ENCODE measurements at places on chromosomes 3 and 15. TPM values are rescaled to one million over a fixed set of nuclear protein-coding genes. Genes with fewer than 3 reads are reported as not detected.

Gene CPN2
- total RNA-seq, result 1.1 TPM

Gene CPLX3
- 5.7 TPM for total RNA-seq

Gene STARD9
- 132 TPM for total RNA-seq

Gene RASGRF1
- 3.1 TPM for total RNA-seq

Gene B3GNT5
- 5.9 TPM for total RNA-seq

Gene RHOV
- total RNA-seq, result 0.50 TPM

- H3K4me3 ChIP-seq, result no peak overlapping the region
- no peaks in the 10 kb centered on the region for H3K27me3 ChIP-seq
- no peak overlapping the region for H3K27ac ChIP-seq
- H3K36me3 ChIP-seq, result no peaks in the 10 kb centered on the region
- H3K4me1 ChIP-seq, result peaks cover 12% of the 10 kb centered on the region
Observed at GRCh38 chr15:29890336-29891095, 68.2 kb upstream of the TJP1 start.

GRCh38 chr15:66638377-66638776 lies 63.7 kb upstream of the SMAD6 start:
- no peak overlapping the region for H3K27ac ChIP-seq
- peaks cover 5% of the 10 kb centered on the region for H3K4me1 ChIP-seq
- no peak overlapping the region for H3K4me3 ChIP-seq
- no peaks in the 10 kb centered on the region for H3K27me3 ChIP-seq
- no peak for DNase-seq

DNA sequence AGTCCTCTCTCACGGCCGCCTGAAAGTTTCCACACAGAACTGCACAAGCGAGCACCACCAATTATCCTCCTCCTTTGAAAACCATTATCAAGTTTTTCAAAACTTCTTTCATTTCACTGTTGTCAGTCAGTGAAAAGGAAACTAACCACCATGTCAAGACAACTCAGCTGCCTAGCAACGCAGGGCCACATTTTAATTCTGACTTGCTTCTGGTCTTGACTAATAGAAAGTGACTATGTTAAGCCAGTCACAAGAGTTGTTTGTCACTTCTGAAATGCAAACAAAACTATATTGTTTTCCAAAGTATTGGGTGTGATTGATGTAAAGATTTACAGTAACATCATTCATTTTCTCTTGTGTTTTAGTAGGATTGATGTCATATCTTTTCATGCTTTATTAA lies 612.8 kb upstream of the AGTR1 start:
- H3K27me3 ChIP-seq, result no peaks in the 10 kb centered on the region
- no peaks in the 10 kb centered on the region for H3K36me3 ChIP-seq
- no peak for DNase-seq
- no peak overlapping the region for H3K4me3 ChIP-seq
- no peaks in the 10 kb centered on the region for H3K4me1 ChIP-seq

DNA sequence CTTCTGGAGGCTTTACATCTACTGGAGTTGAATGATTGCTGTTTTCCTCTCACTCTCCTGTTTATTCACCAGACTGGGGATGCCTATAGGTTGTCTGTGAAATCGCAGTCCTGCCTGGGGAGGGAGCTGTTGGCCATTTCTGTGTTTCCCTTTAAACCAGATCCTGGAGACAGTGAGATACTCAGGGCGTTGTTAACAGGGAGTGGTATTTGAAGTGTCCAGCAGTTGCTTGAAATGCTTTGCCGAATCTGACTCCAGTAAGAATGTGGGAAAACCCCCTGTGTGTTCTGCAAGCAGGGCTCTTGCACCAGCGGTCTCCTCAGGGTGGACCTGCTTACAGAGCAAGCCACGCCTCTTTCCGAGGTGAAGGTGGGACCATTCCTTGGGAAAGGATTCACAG lies 4.3 kb upstream of the LRRK1 start:
- H3K27ac ChIP-seq, result no peak overlapping the region
- no peak for DNase-seq
- no peaks in the 10 kb centered on the region for H3K36me3 ChIP-seq
- H3K4me1 ChIP-seq, result peaks cover 25% of the 10 kb centered on the region
- H3K4me3 ChIP-seq, result no peak overlapping the region

GRCh38 chr3:156038869-156039268 lies 81.5 kb upstream of the KCNAB1 start:
- no peak overlapping the region for H3K4me3 ChIP-seq
- no peak for DNase-seq

DNA sequence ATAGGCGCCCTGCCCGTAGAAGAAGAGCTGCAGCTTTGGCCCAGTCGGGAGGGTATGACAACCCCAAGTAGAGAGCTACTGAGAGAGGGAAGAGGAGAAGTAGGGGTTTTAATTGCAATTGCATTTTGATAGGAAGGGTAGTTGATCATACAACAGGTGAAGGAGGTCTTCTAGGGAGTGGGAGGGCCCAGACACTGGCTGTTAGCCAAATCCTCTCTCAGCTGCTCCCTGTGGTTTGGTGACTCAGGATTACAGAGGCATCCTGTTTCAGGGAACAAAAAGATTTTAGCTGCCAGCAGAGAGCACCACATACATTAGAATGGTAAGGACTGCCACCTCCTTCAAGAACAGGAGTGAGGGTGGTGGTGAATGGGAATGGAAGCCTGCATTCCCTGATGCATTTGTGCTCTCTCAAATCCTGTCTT lies 408.9 kb upstream of the THBS1 start:
- H3K4me3 ChIP-seq, result no peak overlapping the region
- H3K4me1 ChIP-seq, result peaks cover 9% of the 10 kb centered on the region
- peak overlapping the region; percentile 60 for H3K27ac ChIP-seq
- DNase-seq, result peak; percentile 61
- no peaks in the 10 kb centered on the region for H3K36me3 ChIP-seq

- no peaks in the 10 kb centered on the region for H3K27me3 ChIP-seq
- DNase-seq, result no peak
- H3K4me1 ChIP-seq, result no peaks in the 10 kb centered on the region
- H3K4me3 ChIP-seq, result no peak overlapping the region
- no peak overlapping the region for H3K27ac ChIP-seq
Observed at GRCh38 chr15:87556886-87557285, 699.7 kb downstream of the NTRK3 start.

DNA sequence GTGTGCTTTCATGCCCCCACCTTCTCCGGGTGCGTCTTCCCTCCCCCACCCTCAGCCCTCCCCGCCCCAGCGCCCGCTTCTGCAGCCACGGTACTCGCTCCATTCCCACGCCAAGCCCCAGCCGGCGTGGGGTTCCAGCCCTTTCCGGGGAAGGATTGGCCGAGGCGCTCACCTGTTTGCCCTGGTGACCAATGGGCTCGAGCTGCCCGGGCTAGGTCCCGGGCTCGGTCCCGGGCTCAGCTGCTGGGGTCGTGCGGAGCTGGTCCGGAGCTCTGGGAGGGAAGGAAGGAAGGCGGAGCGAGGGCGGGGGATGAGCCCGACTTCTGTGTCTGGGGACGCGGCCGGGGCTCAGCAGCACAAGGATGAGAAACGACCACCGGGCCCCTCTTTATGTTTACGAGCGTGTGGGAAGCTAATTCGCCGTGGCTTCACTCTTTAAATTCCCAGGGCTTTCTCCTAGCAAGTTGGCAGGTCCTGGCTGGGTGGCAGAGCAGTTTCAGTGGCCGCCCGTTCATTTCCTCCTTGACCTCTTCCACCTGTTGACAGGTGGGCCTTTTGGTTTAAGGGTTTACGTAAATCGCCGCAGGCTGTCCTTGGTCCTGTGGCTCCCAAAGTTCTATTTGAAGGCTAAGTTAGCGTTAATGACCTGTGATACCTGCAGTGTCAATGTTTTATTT lies at the start of gene IGSF10:
TSS of gene IGSF10 (minus strand) at position 288 of the 677 bp plus-strand sequence. CDS start 2,352 bp downstream, outside the sequence.
- no peaks in the 10 kb centered on the region for H3K36me3 ChIP-seq
- no peaks in the 10 kb centered on the region for H3K27me3 ChIP-seq
- H3K4me3 ChIP-seq, result peak within 1 kb of the TSS; percentile 10
- H3K27ac ChIP-seq, result no peak within 1 kb of the TSS

DNA sequence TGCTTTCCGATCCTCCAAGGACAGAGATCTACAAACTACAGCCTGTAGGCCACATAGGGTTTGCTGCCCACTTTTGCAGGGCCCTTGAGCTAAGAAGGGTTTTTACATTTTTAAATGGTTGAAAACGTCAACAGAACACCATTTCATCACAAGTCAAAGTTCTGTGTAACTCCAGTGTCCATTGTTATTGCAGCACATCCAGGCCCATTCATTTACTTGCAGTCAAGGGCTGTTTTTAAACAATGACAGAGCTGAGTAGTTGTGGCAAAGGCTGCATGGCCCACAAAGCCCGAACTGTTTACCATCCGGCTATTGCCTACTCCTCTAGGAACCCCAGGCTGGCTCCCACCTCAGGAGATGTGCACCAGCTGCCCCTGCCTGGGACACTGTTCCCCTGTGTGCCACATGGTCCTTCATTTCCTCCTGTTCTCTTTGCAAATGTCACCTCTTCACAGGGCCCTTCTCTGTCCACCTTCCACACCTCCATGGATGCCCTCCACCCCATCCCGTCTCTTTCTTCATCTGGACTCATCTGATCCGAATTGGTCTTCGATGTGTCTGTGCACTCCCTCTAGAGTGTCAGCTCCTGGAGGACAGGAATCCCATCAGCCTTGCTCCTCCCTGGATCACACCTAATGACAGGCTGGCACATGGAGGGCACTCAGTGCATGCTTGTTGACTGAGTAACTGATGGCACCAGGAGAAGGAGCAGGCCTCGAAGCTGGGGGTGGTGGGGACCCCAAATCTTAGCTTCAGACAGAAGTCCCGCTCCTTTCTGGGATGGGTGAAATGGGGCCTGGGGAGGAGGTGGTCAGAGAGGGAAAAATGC lies 69.5 kb upstream of the IQSEC1 start:
- H3K4me1 ChIP-seq, result no peaks in the 10 kb centered on the region
- H3K4me3 ChIP-seq, result no peak overlapping the region
- no peak for DNase-seq
- H3K27ac ChIP-seq, result no peak overlapping the region
- H3K36me3 ChIP-seq, result no peaks in the 10 kb centered on the region
- H3K27me3 ChIP-seq, result no peaks in the 10 kb centered on the region

DNA sequence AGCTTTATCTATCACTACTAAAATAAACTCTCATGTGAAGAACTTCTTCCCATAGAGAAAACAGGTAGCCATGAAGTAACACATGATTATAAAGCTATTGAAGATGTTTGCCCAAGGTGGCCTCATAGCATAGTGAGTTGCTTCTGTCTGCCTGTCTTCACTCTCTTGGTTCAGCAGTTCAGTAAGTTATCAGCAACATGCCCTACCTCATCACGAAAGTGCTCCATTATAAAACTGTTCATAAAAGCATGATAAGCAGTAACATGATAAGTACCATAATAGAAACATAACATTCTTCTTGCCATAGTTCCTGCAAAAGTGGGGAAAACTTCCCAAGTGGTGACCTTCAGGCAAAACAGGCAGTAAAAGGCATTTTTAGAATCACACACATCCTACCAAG lies 45.6 kb downstream of the MRPL3 start:
- no peak for DNase-seq
- H3K36me3 ChIP-seq, result no peaks in the 10 kb centered on the region
- H3K27ac ChIP-seq, result no peak overlapping the region
- H3K4me1 ChIP-seq, result no peaks in the 10 kb centered on the region

DNA sequence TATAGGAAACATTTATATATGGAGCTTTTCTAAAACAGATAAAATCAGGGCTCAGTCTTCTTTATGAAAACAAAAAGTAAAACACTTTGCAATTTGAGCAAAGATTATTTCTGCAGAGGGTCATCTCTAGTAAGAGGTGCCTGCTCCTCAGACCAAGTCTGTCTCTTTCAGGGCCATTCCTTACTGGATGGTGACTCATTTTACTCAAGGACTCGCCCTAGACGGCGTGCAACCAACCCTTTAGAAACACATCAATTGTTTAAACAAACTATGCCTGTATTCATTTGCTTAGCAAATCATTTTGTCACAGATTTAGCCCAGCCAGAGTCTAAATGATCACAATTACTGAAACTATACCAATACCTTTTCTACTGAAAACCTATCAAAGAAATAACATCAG lies 242.8 kb upstream of the ICE2 start:
- no peaks in the 10 kb centered on the region for H3K36me3 ChIP-seq
- no peak overlapping the region for H3K4me3 ChIP-seq
- H3K27me3 ChIP-seq, result no peaks in the 10 kb centered on the region
- H3K4me1 ChIP-seq, result peaks cover 17% of the 10 kb centered on the region

- no peak overlapping the region for H3K27ac ChIP-seq
- H3K36me3 ChIP-seq, result no peaks in the 10 kb centered on the region
- H3K4me1 ChIP-seq, result no peaks in the 10 kb centered on the region
- H3K4me3 ChIP-seq, result no peak overlapping the region
Observed at GRCh38 chr3:69876073-69876472, 123.5 kb upstream of the SAMMSON start.

DNA sequence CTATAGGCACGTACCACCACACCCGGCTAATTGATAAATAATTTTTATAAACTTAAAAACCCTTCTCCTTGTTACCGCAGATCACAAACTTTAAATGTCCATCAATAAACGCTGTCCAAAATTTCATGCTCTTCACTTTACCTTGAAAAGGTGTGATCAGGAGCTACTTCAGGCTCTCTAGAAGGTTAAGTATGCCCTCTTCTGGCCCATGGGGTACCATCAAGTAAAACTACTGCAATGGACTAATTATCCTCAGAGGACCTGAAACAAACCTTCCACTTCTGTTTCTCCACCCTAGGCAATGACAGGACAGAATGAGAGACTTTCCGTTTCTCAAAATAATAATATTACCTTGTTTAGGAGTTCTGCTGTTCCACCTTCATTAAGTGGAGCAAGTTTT lies 9.2 kb downstream of the LZTFL1 start:
- no peak for DNase-seq
- H3K4me1 ChIP-seq, result no peaks in the 10 kb centered on the region
- no peak overlapping the region for H3K27ac ChIP-seq

DNA sequence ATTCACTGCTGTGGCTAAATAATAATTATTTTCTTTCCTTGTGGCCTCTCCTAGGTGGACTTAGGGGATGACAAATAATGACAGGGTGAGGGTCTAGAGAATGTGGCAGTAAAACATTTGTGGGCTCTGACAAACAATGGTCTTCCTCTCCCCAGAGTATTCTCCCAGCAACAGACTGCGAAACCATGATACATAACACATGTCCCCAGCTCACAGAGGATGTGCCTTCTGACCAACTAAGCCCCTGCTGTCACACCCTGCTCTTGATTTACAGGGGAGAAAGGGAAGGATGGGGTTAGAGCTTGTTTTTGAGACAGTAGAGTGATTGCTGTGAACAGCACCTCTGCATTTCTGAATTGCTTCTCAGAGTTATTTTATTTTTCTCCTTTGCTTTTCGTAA lies 116.6 kb upstream of the CTDSPL start:
- no peaks in the 10 kb centered on the region for H3K4me1 ChIP-seq
- H3K27ac ChIP-seq, result no peak overlapping the region
- no peaks in the 10 kb centered on the region for H3K27me3 ChIP-seq
- H3K4me3 ChIP-seq, result no peak overlapping the region

- H3K4me3 ChIP-seq, result no peak overlapping the region
- no peaks in the 10 kb centered on the region for H3K4me1 ChIP-seq
- no peaks in the 10 kb centered on the region for H3K27me3 ChIP-seq
- no peak for DNase-seq
Observed at GRCh38 chr3:101847328-101847727, 2.0 kb upstream of the NFKBIZ start.

DNA sequence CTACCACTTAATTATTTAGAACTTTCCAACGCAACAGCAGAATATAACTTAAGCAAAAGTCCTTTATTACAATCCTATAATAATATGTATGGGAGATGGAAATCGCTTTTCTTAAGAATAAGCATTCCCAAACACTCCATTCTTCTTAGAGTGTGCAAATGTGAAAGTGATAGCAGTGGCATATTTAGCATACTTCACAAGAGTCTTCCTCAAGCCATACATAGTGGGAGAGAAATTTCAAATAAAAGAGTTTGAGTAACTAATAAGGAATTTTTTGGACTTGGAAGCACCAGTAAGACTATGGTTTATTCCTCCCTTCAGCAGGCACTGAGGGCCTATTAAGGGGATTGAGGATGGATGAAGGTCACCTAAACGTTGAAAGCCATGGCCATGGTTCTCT lies 22.1 kb upstream of the BNC1 start:
- H3K4me3 ChIP-seq, result no peak overlapping the region
- H3K27me3 ChIP-seq, result no peaks in the 10 kb centered on the region
- no peaks in the 10 kb centered on the region for H3K36me3 ChIP-seq
- no peaks in the 10 kb centered on the region for H3K4me1 ChIP-seq
- DNase-seq, result no peak
